ENCODE measurements at places on chromosomes 3 and 15.

GRCh38 chr3:192186498-192186897 lies 540.8 kb downstream of the FGF12 start:
- no peak for DNase-seq

DNA sequence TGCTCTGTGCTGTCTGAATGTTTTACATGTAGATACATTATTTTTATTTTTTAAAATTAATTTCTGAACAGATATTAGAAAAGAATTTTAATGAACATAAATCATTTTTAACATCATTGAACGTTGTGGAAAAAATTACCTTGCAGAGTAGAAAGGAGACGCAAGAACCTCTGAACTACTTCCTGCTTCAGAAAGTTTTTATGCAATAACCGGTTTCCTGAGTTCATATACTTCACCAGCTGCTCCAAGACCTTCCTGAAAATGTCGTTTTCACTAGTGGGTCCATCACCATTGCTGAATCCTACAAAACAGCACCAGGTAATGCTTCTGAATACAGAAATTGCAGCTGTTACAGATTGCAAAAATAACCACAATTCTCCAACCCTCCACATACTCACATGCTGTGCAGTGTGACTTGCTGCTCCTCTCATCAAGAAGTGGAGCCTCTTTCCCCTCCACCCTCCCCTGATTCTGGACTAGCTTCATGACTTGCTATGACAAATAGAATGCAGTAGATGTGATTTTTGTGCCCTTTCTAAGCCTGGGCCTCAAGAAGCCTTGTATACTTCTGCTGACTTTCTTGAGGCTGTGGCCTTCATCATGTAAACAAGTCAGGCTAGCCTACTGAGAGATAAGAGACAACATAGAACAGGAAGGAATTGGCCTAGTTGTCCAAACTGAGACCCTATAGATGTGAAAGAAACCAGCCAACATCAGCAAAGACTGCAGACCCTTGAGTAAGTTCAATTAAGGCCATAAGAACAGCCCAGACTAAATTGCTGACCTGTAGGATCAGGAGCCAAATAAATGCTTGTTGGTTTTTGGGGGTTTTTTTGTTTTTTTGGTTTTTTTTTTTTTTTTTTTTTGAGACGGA lies 80.4 kb downstream of the TRANK1 start:
- DNase-seq: no peak

DNA sequence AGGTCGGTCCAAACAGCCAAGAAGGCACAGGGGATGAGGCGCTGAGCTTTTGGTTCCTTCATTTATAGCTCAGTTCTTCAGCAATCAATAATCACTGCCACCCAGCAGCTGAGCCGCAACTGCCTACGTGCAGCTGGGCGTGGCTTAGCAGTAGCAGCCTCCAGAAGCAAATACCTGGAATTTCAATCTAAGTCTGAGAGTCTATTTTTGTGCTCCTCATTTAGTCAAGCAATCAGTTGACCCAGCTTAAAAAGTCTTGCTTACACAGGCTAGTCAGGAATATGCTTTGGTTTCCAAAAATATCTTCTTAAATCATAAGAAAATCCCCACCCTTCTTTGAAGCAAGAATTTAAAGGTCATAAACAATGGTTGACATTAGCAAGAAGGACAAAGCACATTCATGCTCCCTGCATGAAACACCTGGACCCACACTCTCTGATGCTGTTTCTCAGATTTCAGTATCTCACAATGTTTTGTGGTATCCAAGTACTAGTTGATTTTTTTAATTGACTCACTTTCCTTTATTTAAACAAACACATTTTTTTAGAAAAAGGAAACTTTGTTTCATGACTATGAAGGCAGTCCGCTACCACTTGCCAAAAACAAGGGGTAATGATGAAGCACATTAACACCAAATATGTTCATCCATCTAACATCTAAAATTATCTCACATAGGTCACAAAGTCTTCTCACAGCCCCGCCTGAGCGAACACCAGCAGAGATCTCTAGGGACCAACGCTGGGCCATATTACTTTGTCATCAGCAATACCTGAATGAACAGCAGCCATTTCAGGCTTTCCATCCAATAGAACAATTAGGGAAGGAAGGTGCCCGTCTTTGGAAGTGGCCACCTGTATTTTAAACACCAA lies 106.1 kb downstream of the OXNAD1 start:
- no peak for DNase-seq

GRCh38 chr3:110027446-110028080 lies 690.2 kb upstream of the DPPA4 start:
- DNase-seq: no peak

DNA sequence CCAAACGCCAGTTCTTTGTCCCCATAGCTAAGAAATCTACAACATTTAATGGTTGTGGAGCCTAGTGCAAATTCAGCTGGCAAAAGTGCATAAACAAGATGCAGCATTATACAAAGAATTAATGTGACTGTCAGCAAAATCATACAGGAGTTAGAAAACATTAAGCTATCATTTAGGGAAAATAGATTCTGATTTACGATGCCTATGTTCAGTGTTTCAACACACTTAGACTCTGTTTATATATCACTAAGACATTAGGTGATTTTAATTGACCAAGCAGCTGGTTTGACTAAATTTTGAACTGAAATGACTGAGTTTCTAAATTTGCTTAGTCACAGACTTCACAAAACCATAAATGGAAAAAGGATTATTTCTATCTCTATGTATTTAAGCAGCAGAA lies 1076.8 kb downstream of the TBL1XR1 start:
- DNase-seq: no peak

DNA sequence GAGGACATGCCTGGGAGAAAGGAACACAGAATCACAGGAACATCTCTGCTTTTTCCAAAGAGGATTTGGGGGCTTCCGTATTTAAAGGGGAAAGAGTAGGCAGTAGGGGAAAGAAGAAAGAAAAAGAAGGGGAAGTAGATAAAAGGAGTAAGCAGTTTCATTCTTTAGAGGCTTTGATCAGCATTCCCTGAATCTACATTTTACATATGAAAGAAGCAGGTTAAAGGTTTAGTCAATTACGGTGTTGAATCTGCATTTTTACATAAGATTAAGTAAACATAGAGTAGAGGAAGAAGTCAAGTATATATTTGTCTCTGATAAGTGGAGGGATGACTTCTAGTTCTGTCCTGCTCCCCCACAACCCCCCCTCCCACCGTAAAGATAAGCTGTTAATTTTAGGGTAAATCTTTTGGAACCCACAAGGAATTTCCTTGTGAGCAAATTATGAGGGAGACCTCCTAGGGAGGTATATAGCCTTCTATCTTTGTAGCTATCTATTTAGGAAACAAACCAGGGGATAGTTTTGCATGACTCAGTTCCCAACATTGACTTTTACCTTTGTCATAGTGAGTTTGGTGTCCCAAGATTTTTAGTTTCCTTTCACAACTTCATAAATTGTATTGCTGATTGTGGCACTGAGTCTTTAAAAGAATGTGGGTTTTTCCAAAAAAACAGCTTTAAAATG lies 8.7 kb upstream of the P2RY12 start:
- no peak for DNase-seq

DNA sequence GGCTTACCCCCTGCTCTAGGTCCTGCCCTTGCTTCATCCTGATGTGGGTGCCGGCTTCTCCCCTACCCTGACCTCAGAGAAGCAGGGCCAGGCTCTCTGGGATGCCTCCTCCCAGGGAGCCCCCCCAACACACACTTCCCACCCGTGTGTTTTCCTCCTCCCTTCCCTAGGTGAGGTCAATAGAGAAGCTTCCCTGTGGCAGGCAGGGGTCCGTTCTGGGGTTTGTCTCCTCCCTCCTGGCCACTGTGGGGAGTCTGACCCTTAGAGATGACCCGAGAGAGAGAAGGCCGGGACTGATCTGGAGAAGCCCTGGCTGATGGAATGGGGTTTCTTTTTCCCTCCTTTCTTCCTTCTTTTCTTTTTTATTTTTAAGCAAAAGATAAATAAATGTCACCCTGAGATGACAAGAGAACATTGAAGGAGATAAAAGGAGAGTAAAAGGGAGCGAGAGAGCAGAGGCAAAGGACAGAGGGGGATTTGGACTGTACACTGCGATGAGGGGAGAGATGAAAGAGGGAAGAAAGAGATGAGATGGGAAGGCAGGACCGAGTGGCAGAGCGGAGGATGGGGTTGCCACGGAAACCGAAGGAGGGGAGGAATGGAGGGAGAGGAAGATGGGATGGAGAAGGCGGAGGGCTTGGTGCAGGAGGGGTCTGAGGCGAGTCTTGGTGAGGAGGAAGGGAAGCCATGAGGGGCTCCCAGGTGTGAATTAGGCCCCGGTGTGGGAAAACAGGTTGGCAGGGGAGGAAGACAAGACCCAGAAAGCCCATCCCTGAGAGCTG lies 48.4 kb downstream of the IDH2 start:
- no peak for DNase-seq

DNA sequence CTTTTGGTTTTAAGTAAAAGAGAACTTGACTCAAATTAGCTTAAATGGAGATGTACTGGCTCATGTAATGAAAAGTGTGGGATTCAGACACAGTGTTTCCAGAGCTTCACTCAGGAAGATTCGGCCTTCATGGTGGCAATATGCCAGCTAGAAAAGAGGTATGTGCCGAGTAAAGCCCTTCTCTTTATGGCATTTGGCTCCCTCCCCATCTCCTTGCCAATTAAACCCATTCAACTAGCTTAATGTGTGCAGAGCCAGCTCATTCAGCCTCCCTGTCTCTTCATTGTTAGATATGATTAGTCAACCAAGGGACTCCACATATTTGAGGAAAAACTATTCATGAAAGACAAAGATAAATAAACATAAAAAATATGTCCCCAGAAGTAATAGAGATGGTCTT lies 15.0 kb upstream of the TRANK1 start:
- DNase-seq: no peak

DNA sequence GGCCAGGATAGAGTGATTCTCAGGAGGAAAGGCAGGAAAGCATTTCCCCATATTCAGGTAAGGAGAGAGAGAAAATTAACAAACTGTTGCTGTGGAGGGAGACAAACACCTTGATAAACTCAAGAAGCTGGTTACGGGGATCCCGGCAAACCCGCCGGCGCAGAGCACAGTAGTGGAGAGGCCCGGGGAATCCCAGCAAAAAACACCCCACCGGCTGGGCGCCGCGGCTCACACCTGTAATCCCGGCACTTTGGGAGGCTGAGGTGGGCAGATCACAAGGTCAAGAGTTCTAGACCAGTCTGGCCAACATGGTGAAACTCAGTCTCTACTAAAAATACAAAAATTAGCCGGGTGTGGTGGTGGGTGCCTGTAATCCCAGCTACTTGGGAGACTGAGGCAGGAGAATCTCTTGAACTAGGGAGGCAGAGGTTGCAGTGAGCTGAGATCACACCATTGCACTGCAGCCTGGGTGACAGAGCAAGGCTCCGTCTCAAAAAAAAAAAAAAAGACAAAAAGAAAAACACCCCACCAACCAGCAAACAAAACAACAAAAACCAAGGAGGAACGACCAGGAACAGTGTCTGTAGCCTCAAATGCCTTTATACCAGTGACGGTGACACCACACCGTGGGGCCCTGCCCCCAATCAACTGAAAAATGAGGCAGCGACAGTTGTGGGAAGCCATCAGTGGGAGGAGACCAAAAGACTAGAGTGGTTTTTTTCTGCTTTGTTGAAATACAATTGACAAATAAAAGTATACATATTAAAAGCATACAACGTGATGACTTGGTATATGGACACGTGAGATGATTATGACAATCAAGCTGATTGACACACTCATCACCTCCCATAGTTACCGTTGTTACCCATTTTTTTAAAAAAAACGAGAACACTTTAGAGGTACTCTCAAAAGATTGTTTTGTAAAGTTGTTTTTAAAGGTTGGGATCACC lies 40.2 kb upstream of the IDH2 start:
- DNase-seq: peak; percentile 22

DNA sequence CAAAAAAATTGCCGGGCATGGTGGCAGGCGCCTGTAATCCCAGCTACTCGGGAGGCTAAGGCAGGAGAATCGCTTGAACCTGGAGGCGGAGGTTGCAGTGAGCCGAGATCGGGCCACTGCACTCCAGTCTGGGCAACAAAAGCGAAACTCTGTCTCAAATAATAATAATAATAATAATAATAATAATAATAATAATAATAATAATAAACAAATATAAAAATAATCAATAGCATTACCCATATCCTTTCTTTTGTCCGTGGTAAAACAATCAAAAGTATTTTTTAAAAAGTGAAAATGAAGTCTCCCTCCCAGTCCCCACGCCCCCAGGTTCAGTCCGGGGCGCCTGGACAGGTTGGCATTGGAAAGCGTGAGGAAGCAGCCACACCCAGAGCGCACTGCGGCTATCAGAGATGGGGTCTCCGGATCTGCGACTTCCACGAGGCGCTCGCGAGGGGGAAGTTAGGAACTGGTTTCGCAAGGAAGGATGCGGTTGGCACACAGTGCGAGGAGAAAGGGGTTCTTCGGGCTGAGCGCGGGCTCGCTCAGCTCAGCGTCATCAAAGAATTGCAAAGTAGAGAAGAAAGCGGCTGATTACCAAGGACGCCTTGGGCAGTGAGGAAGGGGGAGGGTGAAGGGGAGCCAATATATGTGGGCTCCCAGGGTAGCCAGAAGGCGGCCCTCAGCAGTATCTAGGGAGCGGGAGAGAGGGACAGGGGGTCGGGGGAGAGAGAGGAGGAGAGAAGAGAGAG lies 69.5 kb upstream of the EPHB3 start:
- no peak for DNase-seq

GRCh38 chr3:126284258-126284904 lies 72.8 kb downstream of the KLF15 start:
- no peak for DNase-seq

DNA sequence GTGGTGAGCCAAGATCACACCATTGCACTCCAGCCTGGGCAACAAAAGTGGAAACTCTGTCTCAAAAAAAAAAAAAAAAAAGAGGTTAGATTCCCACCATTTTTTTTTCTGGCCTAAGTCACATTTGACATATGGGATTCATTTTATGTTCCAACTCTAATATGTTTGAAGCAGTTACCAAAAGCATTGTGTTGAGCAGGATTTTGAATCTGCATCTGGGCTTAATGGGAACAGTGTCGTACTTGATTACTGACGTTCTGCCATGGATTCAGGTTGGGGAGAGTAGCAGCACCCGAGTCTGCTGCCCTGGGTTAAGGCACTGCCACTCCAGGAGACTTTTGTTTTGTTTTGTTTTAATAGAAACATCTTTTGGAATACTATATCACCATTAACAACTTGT lies 348.7 kb upstream of the TBL1XR1 start:
- DNase-seq: no peak

DNA sequence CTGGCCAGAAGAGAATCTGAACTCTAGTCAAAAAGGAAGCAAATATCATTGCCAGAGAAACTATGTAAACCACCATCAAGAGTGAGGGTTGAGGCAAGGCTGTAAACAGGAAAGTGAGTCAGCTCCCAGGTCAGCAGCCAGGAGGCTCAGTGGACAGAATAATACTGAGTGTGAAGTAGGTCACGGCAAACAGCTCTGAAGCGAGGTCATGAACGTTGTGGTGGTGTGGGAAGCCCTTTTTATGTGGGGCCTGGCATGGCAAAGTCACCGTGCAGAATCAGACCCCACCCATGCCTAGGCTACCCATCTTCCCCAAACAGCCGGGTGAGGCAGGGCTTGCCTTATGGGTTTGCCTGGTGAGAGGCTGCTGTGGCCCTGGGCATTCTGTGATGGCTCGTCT lies 43.9 kb downstream of the THBS1 start:
- peak; percentile 58 for DNase-seq

- no peak for DNase-seq
Observed at GRCh38 chr15:71753346-71753745, 57.0 kb upstream of the NR2E3 start.

GRCh38 chr3:58591517-58592510 lies 14.6 kb upstream of the FAM107A start:
- no peak for DNase-seq

GRCh38 chr3:197135212-197135611 lies 105.6 kb upstream of the MELTF start:
- no peak for DNase-seq

- DNase-seq: no peak
Observed at GRCh38 chr3:39136533-39137434, 16.6 kb downstream of the CSRNP1 start.

GRCh38 chr3:42612928-42613327 lies 12.4 kb downstream of the NKTR start:
- DNase-seq: no peak

All from stimulated activated CD8-positive, alpha-beta memory T cell treated with anti-CD3 and anti-CD28 coated beads, Interleukin-4, amount 100 ng/mL, for 4 hours (primary cell).